ENCODE measurements at places on chromosomes 6 and 20.

- DNase-seq, result no peak
Observed at GRCh38 chr6:36222924-36223323, 26.4 kb downstream of the BRPF3 start.

GRCh38 chr6:20702366-20702765 is 168.1 kb downstream of the CDKAL1 start:
- no peak for DNase-seq

DNA sequence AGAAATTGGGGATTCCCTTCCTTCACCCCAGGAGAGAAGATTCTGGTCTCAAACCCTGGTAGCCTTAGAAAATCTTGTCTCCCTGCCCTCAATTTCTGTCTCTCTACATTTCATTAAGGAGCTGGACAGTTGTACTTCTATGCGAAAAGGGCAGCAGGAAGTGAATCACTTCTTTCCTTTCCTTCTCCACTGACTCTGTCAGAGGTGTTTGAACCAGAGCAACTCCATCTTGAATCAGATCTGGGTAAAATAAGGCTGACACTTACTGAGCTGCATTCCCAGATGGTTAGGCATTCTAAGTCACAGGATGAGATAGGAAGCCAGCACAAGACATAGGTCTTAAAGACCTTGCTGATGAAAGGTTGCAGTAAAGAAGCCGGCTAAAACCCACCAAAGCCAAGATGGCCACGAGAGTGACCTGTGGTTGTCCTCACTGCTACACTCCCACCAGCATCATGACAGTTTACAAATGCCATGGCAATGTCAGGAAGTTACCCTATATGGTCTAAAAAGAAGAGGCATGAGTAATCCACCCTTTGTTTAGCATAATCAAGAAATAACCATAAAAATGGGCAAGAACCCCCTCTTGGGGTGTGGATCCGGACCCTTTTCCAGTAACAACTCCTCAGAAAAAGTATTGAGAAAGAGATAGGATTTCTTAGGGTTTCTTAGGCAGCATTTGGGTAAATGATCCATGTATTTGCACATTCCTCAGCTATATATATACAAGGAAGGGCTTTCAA is 95.8 kb upstream of the PLCB4 start:
- DNase-seq, result no peak

- DNase-seq, result no peak
Observed at GRCh38 chr20:40628877-40629276, 60.2 kb downstream of the MAFB start.

GRCh38 chr6:46628498-46628897 is 24.1 kb downstream of the CYP39A1 start:
- no peak for DNase-seq

GRCh38 chr20:12327205-12327604 is 409.5 kb downstream of the BTBD3 start:
- no peak for DNase-seq

DNA sequence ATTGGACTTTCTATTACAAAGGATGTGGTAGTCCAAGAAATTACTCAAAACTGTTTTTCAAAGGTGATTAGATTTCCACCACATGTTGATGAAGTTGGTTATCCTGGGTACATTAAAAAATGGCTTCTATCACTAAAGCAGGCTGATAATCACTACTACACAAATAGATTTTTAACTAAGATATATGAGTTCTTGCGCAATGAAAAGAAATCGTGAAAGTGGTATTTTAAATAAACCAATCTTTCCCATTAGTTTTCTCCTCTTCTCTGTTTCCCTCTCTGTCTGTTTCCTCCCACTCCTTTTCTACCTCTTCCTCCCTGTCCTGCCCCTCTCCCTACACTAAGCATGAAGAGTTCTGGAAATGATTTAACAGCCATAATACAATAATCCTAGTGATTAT is 487.9 kb upstream of the CITED2 start:
- no peak for DNase-seq

DNA sequence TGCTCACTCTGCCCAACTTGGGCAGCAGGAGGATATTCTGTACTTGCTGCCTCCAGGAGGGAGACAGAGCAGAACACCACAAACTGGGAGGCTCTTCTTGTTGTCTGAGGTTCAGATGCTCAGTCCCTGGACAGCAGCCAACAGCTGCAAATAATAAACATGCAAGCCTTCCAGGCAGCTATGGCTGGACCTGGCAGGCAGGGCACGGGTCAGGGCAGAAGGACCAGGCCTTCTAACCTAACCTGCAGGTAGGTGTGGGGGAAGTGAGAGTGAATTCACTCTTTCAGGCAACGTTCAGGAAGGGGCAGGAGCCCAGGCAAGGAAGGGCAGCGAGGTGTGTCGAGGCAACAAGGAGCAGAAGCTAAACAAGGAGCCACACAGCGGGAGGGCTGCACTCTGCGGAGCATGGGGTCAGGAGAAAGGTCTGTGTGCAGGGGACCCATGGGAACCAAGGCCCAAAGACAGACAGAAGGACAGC is 31.5 kb downstream of the NINL start:
- no peak for DNase-seq

DNA sequence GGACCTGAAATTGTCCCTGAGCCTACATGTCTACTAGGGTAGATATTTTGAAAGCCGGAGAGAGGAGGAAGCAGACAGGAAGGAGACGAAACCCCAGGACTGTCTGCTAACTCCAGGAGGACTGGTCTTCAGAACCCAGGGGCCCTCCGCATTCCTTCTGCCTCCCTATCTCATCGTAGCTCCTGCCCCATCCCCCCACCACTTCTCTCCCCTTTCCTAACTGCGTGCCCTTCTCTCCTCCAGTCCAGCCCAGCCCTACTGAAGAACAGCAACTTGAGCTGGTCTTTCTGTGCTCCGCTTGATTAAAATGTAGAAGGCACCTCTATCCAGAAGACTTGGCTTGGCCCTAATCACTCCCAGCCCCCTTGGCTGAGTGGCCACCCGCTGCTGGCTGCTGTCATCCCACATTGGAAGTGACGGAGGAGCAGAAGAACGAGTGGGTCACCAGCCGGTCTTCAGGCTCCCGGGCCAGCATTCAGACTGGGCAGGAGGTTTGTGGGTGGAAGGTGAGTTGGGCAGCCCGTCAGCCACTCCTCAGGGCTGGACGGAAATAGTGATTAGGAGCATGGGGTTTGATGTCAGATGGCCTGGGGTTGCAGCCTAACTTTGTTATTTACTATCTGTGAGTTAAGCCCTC is 28.8 kb upstream of the ANGPT4 start:
- DNase-seq, result no peak
